GF-D8 (cell line): ENCODE measurements at places on chromosomes 7 and 10.
A peak's percentile ranks its signal among the peaks of the same experiment; 100 is the strongest.

GRCh38 chr10:2914741-2915140, 152.6 kb upstream of the PFKP start:
- DNase-seq = no peak

- DNase-seq = no peak
Measured at GRCh38 chr10:26739071-26739631, 41.6 kb downstream of the PDSS1 start.

DNA sequence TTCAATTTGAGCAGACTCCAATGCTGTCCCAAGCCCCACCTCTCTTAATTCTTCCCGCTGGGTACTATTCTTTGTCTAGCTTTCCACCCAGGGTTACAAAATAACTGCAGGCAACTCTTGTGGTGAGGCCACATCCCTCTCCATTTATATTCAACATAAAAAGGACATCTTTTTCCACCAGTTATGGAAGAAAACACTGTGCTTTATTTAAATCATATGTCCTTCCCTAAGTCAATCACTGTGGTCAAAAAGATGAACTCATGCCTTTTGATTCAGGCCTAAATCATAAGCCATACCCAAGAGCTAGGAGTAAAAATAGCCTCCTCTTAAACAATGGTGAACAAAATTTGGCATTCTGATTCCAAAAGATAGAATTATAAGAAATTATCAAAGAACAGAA, 386.0 kb downstream of the SEMA3D start:
- DNase-seq = no peak

DNA sequence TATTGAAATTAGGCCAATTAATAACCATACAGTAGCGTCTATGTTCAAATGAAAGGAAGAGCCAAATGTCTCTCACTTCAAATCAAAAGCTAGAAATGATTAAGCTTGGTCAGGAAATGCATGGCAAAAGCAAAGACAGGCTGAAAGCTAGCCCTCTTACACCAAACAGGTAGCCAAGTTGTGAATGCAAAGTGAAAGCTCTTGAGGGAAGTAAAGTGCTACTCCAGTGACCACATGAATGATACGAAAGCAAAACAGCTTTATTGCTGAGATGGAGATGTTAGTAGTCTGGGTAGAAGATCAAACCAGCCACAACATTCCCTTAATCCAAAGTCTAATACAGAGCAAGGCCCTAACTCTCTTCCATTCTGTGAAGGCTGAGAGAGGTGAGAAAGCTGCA, 123.8 kb downstream of the TEX36 start:
- no peak for DNase-seq

GRCh38 chr10:30803058-30803457, 173.5 kb upstream of the LYZL2 start:
- DNase-seq = no peak

GRCh38 chr7:731440-732085, 4.5 kb upstream of the PRKAR1B start:
- DNase-seq = no peak

- DNase-seq = no peak
Measured at GRCh38 chr7:556837-557557, 37.4 kb upstream of the PDGFA start.

DNA sequence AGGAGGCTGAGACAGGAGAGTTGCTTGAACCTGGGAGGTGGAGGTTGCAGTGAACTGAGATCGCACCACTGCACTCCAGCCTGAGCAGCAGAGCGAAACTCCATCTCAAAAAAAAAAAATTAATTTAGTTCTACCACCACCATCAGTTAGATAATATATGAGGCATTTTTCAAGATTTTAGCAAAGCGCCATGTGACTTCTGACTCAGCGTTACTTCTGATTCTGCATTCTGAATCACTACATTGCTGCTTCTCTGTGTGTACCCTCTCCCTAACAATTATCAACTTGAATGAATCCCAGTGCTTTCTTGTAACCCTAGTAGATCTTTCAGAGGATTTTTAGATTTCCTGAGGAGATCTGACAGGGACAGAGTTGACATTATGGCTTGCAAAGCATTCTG, 176.8 kb upstream of the SORCS1 start:
- DNase-seq = no peak

DNA sequence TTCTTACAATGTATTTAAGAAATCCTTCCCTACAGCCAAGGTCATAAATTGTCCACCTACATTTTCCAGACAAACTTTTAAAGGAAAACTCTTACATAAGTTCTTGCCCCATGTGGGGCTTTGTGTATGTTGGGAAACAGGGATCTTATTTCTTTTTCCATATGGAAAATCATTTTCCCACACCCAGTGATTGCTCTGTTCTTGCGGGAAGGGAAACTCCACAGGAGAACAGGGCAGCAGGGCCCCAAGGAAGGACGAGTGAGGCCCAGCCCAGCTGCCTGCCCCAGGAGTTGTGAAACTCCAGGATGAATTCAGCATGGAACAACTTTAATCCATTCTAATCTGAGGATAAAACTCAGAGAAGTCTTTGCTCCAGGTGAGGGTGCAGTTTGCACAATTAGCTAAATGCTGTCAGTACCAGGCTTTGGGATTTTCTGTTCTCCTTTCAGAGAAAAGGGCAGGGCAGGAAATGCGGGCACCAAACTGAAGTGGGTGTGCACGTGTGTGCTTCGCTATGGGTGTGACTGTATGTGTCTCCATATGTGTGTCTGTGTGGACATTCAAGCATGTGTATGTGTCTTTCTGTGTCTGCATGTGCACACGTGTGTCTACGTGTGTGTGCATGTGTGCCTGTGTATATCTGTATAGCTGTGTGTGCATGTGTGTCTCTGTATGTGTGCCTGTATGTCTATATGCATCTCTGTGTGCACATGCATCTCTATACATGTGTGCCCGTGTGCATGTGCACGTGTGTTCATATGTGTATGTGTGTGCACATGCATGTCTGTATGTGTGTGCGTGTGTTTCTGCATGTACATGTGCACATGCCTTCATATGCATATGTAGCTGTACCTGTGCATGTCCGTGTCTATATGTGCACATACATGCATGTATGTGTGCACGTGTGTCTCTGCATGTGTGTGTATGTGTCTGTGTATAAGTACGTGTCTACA, 102.0 kb upstream of the FAM20C start:
- peak; percentile 28 for DNase-seq

- DNase-seq = no peak
Measured at GRCh38 chr7:64666663-64667050, 724 bp downstream of the ZNF107 start.

DNA sequence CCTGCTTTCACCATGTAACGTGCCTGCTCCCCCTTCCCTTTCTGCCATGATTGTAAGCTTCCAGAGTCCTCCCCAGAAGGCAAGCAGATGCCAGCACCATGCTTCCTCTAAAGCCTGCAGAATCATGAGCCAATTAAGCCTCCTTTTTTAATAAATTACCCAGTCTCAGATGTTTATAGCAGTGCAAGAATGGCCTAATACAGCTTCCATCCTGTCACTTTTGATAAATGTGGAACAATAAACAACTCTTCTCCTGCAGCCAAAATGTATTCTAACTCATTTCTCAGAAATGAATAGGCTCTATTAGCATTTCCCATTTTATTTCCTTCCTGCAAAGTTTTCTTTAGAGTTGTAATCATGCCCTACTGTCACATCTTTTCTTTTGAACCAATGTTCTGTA, 43.4 kb downstream of the C7orf25 start:
- DNase-seq = no peak

DNA sequence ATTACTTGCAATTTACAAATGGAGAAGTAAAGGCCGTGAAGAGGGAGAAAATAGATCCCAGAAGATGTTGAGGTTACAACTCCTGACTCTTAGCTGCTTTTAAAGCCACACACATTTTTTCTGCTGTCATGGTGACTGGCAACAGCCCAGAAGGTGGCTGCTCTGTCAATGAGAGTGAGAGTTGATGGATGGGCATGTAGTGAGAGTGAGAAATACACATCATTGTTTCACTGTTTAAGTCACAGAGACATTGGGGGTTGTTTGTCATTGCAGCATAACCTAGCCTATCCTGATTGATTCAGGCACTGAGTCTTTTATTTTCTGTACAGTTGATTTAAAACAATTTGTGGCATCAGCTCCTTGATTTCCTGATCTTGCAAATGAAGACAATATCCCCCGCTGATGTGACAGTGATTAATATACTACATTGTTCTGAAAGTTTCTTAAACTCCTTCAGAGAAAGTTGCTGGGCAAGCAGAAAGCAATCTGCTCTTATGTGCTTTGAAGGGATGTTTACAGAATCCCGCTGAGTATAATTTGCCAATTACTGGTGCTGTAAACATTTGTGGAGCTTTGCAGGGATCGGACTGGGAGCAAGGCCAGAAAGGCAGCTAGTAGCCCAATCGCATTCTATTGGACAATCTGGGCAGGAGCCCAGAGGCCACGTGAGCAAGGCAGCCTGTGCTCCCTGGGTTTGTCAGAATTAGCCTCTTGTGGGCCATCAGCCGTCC, 229.6 kb downstream of the PRPF18 start:
- DNase-seq = no peak

DNA sequence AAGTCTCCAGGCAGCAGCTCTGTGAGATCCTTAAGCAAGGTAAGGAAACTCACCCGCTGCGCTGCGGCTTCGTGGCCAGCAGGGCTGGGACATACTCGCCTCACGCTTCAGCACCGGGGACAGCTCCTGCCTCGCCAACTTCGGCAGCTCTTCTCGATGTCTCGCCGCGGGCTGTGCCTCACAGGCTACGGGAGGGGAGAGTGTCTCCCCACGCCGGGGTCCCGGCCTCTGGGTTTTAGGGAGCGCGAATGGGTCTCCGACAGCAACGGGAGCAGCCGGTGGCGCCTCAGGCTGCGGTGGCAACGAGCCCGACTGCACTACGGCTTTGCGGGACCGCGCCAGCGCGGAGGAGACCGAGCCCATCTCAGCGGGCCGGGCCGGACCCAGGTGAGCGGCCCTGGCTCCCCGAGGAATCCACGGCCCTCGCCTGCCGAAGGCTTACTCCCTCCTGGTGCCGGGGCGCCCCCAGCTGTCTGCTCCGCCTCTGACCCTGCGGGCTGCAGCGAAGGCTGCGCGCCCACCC, 62.4 kb downstream of the LSM5 start:
- no peak for DNase-seq

GRCh38 chr7:50285269-50285668, 19.2 kb upstream of the IKZF1 start:
- DNase-seq = no peak

DNA sequence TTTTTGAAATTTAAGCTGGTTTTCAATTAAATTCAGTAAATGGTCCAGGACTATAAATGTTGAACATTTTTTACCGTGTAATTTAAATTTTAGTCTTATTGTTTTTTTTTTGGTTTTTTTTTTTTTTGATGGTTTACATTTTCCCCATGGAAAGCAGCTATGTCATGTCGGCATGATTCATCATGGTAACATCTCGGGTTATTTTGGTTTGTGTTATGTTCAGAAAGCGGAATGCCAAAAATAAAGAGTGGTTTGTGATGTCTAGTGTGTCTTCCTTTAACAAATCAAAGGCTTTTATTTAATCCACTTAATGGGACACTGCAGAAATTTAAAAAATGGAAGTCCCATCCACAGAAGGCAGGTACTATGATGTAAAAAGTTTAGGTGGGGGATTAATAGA, 58.5 kb downstream of the TRUB1 start:
- no peak for DNase-seq

GRCh38 chr10:126080291-126080825, 184.0 kb downstream of the FANK1 start:
- DNase-seq = no peak

DNA sequence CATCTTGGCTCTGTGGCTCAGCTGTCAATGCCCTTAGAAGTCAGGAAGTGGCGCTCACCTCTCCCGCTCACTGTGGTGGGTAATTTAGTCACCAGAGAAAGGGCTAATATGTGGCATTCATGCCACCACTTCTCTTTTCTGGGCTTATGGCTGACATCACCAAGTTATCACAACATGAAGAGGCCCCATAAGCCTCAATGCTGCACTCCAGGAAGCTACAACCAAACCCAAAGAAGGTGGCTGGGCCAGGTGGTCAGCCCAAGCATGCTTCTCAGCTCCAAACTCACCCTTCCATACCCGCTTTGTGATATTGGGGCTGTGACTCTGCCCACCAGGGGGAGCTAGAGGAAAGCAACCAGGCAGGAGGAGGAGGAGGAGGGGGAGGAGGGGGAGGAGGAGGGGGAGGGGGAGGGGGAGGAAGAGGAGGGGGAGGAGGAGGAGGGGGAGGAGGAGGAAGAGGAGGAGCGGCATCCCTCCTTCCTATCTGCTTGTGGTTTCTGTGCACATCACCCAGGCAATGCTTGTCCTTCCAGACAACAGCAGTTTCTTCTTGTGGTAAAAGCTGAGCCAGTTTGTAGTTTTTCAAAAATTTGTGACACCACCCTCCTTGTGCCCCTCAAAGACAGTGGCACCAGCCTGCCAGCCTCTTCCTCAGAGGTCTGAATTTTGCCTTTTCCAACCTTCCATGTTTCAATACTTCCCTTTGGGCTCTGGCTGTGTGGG, 42.1 kb downstream of the CYP26A1 start:
- no peak for DNase-seq

GRCh38 chr7:137488038-137488437, 144.5 kb upstream of the PTN start:
- no peak for DNase-seq

GRCh38 chr7:103640031-103640779, 194.2 kb upstream of the SLC26A5 start:
- DNase-seq = no peak

GRCh38 chr10:60123172-60123571, 216.8 kb upstream of the CCDC6 start:
- DNase-seq = no peak

GRCh38 chr10:119680050-119680449, 28.9 kb downstream of the BAG3 start:
- DNase-seq = no peak

DNA sequence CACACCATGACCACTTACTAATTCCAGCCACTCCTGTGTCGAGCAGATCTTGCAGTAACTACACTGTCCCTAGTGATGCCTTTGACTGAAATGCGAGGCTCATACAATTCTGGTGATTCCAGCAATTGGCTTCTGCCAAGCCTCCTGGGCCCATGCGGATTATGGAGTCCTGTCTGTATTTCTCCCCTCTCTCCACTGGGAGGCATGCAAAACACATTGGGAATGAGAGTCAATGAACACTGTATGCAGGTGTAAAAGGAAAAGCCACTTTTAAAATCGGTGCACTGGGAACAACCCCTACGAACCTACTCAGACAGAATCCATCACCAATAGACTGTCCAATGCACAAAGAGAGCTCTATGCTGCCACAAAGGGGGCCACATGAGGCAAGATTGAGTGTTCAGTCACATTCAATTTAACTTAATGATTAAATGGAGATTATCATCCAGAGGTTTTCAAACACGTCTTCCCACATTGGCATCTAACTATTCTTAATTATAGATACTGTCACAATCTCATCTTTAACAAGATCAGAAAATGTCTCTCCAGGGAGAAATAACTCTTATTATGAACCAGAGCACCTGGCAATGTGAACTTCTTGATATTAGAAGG, 550.6 kb downstream of the GLRX3 start:
- DNase-seq = no peak

- no peak for DNase-seq
Measured at GRCh38 chr10:49023752-49024151, 84.1 kb upstream of the LRRC18 start.
